ENCODE measurements at places on chromosomes 12 and 14. TPM values are rescaled to one million over a fixed set of nuclear protein-coding genes. Genes with fewer than 3 reads are reported as not detected.
A peak's percentile ranks its signal among the peaks of the same experiment; 100 is the strongest.

BICDL1 gene
- total RNA-seq: 106 TPM

SMCO2 gene
- not detected for total RNA-seq

NFATC4 gene
- total RNA-seq: 1.5 TPM

DNA sequence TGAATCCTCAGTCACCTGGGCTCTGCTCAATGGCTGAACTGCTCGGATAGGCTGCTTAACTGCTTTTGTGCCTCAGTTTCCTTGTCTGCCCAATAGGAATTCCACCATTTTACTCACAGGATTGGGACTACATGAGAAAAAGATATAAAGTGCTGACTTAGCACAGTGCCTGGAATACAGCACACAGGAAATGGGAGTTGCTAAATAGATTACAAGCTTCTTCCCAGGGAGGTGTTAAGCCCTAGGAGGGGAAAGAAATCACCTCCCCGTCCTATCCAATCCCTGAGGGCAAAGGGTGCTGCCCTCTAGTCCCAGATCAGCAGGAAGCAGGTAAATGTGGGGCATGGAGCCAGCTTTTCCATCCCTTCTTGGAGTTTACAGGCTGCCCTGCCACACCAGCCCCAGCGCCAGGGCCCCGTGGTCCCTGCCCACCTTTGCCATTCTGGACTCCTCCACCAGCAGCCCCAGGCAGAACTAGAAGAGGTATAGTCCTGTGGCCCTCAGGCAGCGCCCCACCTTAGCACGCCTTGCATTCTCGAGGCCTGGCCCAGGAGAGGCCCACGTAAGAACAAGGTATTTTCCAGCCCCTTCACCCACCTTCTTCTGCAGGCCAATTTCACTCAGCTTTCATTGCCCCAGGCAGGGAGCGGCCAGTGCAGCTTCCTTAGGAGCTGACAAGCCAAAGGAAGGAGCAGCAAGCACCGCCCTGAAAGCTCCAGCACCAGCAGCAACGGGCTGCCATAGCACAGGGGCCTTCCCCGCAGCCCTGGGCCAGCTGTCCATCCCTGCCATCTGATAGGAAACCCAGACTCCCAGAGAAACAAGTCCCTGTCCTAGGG lies 28.8 kb upstream of the RPLP0 start:
- H3K27ac ChIP-seq: peak overlapping the region; percentile 70
- H3K4me1 ChIP-seq: peaks cover 92% of the 10 kb centered on the region
- H3K27me3 ChIP-seq: no peaks in the 10 kb centered on the region

DNA sequence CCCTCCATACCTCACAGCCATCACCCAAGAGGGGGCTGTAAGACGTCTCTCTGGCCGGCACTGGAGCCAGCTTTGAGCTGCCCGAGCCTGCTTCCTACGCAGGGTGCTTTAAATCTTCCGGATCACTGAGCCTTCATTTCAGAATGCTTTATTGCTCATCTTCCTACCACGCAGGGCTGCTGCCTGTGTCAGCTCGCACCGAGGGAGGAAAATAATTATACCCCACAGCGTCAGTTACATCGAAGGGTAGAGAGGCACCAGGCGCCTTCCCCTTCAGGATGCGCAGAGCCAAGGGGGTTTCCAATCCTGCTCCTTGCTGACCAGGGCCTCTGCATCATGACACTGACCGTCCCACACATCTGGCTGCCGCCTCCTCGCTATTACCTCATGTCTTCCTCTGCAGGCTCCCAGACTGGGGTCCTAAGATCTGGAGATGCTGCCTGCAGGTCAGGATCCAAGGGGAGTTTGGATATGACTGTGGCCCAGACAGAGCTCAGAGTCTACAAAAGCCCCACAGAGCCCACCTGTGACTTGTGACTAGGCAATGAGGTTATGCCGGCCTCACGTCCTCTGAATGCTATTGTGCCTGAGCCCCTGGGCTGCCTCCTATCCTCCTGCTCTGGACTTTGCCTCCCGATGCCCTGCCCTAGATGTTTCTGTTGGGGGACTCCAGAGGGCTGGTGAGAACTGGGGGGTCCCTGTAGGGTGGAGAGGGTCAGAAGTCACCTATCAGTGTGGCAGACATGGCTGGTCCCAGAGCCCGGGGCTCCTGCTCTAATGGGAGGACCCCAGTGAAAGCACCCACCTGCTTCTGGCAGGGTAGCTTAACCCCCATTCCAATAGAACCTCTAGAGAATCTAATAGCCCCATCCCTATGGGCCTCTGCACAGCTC lies 220.3 kb upstream of the RTL1 start:
- no peak overlapping the region for H3K4me3 ChIP-seq
- no peaks in the 10 kb centered on the region for H3K27me3 ChIP-seq
- DNase-seq: no peak
- no peaks in the 10 kb centered on the region for H3K36me3 ChIP-seq

DNA sequence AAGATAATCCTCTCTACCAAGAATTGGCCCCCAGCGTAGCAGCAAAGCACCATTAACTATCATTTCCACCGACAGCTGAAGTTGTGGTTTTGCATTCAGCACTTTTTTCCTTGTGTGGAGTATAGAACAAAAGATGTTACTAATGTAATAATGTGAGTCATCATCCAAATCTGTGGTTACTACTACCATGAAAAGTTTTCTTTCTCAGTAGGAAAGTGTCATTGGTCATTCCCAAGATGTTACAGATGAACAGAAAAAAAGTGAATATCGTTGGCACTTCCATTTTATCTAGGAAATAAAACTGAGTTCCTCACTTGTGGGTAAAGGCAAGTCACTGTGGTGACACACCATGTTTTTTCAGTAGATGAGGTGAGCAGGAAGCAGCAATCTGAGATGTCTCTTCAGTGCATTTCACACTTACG lies 30.3 kb upstream of the IFNG start:
- no peaks in the 10 kb centered on the region for H3K36me3 ChIP-seq
- no peaks in the 10 kb centered on the region for H3K27me3 ChIP-seq
- H3K4me3 ChIP-seq: no peak overlapping the region
- DNase-seq: no peak
- no peak overlapping the region for H3K27ac ChIP-seq

DNA sequence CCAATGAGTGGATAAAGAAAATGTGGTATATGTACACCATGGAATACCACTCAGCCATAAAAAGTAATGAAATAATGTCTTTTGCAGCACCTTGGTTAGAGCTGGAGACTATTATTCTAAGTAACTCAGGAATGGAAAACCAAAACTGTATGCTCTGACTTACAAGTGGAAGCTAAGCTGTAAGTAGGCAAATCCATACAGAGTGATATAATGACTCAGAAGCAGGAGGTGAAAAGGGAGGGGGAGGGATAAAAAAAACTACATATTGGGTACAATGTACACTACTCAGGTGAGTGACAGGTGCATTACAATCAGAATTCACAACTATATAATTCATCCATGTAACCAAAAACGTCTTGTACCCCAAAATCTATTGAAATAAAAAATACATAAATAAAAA lies 15.1 kb upstream of the CLEC1A start:
- H3K27ac ChIP-seq: no peak overlapping the region
- no peaks in the 10 kb centered on the region for H3K4me1 ChIP-seq
- no peaks in the 10 kb centered on the region for H3K27me3 ChIP-seq
- no peak for DNase-seq
- no peak overlapping the region for H3K4me3 ChIP-seq

DNA sequence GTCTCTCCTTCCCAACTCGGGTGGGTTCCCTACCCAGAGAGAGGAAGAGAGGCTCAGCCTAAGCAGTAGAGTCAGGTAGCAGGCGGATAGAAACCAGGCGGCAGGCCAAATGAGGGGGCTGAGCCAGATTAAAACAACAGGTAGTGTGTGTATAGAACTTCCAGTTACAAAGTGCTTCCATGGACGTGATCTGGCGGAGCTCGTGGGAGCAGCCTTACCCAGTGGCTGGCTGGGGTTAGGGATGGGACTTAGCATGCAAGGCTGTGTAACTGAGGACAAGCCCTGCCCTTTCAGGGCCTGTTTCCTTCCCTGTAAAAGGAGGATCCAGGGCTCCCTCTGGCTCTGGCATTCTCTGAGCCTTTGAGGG lies 8.3 kb downstream of the KRT80 start:
- no peaks in the 10 kb centered on the region for H3K4me1 ChIP-seq
- no peak overlapping the region for H3K27ac ChIP-seq
- DNase-seq: no peak
- no peaks in the 10 kb centered on the region for H3K27me3 ChIP-seq

GRCh38 chr12:69884386-69884785 lies 59.4 kb downstream of the MYRFL start:
- no peaks in the 10 kb centered on the region for H3K27me3 ChIP-seq
- H3K4me3 ChIP-seq: no peak overlapping the region
- no peaks in the 10 kb centered on the region for H3K4me1 ChIP-seq
- H3K27ac ChIP-seq: no peak overlapping the region
- DNase-seq: no peak
